ENCODE measurements at places on chromosomes 4 and X.

DNA sequence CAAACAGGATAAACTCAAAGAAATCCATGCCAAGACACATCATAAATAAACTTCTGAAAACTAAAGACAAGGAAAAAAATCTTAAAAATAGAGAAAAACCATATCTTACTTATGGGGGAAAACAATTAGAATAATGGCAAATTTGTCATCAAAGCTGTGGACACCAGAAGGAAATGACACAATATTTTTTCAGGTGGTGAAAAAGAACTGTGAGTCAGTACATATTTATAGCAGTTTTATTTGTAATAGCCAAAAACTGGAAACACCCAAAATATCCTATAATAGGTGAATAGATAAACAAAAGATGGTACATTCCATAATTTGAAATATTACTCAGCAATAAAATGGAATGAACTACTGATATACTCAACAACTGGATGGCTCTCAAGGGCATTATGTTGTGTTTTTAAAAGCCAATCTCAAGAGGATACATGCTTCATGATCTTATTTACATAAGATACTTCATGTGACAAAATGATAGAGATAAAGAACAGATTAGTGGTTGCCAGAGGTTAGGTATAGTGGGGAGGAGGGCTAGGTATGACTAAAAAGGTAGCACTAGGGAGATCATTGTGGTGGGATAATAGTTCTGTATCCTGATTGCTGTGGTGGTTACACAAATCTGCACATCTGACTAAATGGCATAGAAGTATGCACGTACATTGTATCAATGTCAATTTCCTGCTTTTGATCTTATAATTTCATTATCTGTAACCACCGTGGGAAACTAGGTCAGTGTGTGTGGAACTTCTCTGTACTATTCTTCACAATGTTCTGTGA is 191.9 kb downstream of the PPP1R2C start:
- DNase-seq: no peak

- DNase-seq: no peak
Observed at GRCh38 chrX:140502491-140503237, 2.2 kb downstream of the SOX3 start.

DNA sequence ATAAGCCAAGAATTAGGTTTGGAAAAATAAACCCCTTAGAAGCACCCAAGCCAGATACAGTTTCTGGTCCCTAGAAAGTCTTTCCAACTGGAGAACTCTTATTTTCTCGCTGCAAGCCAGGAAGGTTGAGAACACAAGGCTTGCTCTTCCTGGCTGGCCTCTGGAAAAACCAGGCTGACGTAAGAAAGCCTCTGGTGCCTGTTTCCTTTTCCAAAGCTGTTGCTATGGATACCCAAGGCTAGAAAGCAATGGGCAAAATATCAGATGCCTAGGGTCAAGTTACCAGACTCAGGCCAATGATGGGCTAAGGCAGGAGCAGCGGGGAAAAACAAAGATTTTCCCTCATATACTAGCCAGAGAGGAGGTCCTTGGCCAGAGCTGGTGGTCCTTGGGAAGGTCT is 281.6 kb downstream of the KLHL13 start:
- DNase-seq: no peak

DNA sequence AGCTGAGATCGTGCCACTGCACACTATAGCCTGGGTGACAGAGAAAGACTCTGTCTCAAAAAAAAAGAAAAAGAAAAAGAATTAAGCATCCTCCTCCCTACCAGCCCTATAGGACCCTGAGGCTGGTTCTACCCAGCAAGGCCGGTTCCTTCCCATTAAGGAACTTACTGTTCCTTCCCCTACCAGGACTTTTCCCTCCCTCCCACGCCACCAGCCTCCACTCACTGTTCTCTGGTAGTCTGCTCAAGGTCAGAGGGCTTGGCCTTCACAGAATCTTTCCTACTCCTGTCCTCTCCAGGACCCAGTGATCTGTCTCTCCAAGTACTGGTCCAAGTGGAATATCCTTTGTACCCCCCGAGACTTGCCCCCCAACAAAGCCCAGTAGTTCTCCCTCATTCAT is 1.4 kb downstream of the GRIPAP1 start:
- DNase-seq: no peak

- DNase-seq: no peak
Observed at GRCh38 chrX:66008328-66008970, 31.4 kb downstream of the VSIG4 start.

GRCh38 chr4:165301833-165302232 is 25.6 kb upstream of the MSMO1 start:
- no peak for DNase-seq

DNA sequence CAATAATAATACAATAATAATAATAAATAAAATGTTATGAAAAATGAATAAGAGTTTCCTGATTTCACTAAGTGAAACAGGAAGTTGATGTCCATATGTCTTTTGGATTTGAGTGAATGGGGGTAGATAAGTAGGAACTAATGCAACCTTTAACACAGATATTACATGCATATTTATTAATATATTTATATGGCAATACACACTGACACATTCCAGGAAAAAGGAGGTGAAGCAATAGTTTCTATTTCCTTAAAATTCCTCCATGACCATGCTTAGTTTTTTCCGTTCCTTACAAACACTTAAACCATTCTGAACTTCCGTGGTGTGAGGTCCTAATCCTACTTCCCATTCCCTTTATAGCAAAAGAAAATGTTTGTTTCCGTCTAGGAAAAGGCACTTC is 48.3 kb downstream of the ATXN3L start:
- DNase-seq: no peak

- DNase-seq: no peak
Observed at GRCh38 chr4:24002330-24002966, 112.6 kb upstream of the PPARGC1A start.

DNA sequence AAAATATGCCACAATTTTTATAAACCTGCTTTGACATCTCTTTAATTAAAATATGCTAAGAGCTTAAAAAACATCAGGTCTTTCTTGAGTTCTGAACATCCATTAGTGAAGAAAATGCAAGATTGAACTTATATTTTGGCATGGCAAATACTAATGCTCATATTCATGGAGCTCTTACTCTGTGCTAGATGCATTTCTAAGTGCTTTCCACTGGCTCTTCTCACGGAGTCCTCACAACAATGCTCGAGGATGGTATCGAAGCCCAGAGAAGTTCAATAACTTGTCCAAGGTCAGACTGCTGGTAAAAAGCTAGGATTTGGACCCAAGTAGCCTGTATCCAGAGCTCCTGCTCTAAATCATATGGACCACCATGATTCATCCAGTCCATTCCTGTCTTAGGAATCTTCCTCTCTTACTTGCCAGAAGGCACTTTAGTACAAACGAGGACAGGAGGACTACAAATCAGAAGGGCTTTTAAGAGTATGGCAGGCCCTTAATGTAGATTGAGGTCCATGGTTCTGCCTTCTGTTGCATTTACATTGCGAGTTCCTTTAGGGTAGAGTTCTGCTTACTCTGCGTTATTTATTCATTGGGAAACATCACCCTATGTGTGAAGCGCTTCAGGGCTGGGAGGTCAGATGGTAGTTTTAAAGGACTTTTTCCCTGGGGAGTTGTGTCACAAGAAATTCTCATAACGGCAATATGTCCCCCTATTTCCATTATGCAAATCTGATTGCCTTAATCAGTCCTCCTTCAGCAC is 199.2 kb downstream of the RASL11B start:
- no peak for DNase-seq

GRCh38 chr4:158055668-158056067 is 117.2 kb downstream of the GASK1B start:
- no peak for DNase-seq

DNA sequence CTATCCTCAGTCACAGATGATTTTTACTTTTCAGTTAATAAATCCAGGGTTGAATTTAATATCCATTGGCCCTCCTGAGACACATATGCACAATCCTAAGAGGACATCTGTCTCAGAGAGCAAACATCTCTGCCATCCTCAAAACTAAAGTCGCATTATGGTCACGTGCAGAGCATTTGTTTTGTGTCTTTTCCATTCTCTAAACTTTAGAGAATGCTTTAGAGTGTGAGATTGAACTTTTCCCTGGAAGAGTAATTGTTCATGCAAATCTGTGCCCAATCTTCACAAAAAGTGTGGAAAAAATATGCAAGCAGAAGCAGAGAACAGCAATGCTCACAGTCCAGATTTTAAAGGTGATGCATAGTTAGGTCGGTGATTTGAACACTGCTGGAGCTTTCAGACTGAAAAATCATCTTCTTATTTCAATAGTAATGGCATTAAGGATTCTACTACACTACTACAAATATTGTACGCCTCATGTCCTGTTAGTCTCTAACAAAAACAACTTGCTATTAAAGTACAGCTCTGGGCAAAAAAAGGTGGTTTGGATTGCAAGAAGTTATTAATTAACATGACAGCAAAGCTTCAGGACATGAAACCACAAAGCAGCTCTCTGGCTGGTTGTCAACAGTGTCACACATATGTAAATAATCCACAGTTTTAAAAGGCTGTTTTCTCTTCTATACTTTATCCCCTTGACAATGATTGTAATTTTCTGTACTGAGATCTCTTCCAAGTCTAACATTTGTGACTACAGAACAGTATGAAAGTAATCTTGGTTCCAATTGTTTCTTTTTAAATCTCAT is 19.9 kb downstream of the DCHS2 start:
- DNase-seq: no peak

DNA sequence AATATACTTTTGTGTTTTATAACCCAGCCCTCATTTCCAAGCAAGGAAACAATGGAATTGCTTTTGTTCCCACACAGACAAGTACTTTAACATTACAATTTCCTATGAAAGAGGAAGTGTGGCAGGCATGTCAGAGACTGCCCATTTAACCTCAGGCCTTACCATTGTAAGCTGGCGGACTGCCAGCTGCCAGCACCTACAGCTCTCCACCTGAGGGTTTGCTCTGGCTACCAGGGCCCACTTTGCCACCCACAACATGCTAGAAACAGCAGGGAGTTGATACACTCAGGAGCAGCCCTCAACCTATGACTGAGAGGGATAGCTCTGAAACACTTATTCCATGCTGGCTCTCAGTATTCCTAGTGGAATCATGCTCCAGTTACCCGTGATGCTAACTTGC is 152.3 kb upstream of the PRDX4 start:
- no peak for DNase-seq

DNA sequence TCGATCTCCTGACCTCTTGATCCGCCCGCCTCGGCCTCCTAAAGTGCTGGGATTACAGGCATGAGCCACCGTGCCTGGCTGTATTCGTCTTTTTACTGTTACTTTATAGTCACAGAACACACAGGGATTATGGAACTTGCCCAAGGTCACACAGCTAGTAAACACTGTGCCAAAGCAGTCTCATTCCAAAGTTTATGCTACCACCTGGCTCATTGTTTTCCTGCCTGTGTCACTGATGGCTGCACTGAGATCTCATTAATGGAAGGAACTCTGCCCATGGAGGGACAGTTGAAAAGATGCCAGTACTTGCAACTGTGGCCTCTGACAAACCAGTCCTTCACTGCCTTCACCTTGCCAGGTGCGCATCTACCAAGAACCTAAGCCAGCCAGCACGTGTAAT is 517.7 kb downstream of the BCOR start:
- no peak for DNase-seq

DNA sequence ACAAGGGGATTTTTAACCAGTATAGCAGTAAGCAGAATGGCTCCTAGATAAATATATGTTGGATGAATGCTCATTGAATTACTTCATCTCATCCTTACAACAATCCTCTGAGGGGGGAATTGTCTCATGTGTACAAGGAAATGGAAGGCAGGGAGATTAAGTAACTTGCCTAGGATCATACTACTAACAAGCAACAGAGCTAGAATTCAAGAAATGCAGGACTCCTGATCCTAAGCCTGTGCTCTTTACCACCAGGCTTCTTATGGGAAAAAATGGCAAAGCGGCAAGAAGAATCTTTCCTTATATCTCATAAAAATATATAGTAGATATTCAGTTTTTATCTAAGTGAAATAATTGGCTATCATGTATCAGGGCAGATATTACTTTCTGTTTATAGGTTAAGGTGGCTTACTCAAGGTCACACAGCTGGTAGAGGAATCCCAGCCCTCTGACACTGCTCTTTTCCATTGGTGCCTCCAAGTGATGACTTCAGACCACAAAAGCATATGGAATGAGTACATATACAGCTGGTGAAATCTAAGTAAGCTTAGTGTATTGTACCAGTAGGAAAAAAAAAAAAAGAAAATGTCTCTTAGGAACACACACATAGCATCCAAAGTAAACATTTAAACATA is 2.1 kb downstream of the ABHD18 start:
- DNase-seq: no peak

DNA sequence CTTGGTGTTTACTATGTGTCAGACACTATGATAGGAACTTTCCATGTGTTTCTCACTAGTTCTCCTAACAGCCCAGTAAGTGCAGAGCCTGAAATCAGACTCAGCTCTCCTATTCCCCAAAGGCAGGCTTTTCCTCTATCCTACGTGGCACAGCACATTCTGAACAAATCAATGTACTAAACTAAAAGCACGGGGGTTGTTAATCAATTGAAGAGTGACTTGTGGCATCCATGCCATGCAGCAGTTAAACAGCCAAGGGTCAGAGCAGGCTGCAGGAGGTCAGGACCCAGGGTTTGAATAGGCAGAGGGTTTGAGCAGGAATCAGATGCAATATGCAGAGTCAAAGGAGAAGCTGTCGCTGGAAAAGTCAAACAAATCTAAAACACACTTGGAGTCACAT is 289.7 kb upstream of the LDB2 start:
- no peak for DNase-seq

- no peak for DNase-seq
Observed at GRCh38 chrX:10649265-10649664, 28.9 kb upstream of the MID1 start.

DNA sequence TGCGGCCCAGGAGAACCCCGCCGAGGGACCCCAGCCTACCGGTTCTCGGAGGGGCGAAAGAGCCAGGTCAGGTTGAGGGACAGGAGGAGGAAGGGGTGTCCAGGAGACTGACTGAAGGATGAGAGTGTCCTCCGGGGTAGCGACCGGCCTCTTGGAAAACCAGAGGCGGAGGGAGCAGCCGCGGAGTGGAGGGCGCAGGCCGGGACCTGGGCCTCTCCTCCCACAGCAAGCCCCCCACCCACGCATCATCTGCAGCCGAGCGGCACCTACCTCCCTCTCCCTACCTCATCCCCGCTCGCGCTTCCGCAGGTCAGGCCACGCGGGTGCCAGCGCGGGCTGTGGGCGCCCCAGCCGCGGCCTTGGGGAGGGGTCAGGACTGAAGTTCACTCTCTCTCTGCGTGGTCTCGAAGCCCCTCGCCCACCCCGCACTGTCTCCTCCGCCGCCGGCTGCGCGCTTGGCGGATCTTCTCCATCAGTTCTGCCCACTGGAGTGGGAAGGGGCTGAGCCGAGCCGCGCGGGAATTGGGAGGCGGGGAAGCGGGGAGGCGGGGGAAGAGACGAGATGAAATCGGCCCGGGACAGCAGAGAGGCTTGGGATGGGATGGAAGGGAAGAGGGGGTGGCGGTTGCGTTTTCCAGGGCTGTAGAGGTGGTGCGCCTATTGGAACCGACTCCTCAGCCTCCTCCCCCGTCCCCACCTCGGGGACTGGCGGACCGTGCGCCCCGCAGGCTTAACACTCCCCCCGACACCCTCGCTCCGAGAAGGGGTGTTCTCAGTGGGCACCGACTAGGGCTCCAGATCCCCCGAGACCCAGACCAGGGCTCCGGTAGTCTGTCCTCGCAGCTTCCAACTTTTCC is 1.8 kb downstream of the NLGN4X start:
- no peak for DNase-seq

Data from stimulated activated CD8-positive, alpha-beta memory T cell treated with anti-CD3 and anti-CD28 coated beads, Interleukin-4, amount 100 ng/mL, for 4 hours (primary cell).